ENCODE measurements at places on chromosomes 7 and 10. TPM values are rescaled to one million over a fixed set of nuclear protein-coding genes. Genes with fewer than 3 reads are reported as not detected.

The SLC26A5 gene
- total RNA-seq, result 0.61 TPM

The SGCE gene
- 12.9 TPM for total RNA-seq

The ITGB8 gene
- total RNA-seq, result 0.64 TPM

The WNT8B gene
- not detected for total RNA-seq

The WASHC2A gene
- total RNA-seq, result 20.9 TPM

The PPP1R17 gene
- total RNA-seq, result not detected

The C7orf25 gene
- 2.6 TPM for total RNA-seq

The MSMB gene
- total RNA-seq, result not detected

Measured in right lobe of liver (tissue), 6 donors.